ENCODE measurements at places on chromosomes 13 and 19.

DNA sequence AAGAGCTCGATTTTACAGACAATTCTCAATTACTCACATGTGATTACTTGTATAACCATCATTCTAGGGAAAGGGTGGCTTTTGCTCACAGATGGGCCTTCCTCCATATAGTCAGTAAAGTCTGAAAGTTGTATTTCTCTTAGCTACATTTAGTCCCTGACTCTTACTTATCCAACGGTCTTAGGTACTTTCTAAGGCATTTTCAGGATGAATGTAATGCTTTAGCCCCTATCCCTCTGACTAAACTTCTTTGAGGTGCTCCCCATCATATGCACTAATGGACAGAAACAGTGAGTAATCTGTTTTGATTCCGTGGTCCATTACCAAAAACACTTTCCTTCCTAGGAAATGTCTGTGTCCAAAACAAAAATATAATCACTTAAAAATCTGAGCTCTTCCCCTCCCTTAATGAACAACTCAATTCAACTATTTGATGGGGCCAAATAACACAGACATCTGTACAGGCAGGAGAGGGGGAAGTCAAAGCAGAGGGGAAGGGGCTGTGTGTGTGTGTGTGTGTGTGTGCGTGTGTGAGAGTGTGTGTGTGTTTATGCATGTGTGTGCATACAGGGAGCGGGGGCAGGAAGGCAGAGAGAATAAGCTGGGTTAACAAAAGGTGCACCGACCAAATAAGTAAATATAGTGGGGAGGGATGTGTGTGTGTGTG lies 84.9 kb downstream of the USP12 start:
- DNase-seq = no peak

DNA sequence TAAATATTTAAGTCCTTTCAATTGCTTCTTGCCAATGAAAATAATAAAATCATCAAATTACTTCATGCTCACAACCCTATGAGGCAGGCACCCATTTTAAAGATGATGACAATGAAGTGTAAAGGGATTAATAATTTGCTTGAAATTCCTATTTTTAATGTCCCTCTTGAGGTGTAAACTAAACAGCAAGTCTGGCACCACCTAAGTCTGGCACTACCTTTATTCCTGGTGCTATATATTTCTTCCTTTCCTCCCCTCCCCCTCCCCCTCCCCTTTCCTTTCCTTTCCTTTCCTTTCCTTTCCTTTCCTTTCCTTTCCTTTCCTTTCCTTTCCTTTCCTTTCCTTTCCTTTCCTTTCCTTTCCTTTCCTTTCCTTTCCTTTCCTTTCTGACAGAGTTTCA lies 42.2 kb downstream of the FLT1 start:
- DNase-seq = no peak

DNA sequence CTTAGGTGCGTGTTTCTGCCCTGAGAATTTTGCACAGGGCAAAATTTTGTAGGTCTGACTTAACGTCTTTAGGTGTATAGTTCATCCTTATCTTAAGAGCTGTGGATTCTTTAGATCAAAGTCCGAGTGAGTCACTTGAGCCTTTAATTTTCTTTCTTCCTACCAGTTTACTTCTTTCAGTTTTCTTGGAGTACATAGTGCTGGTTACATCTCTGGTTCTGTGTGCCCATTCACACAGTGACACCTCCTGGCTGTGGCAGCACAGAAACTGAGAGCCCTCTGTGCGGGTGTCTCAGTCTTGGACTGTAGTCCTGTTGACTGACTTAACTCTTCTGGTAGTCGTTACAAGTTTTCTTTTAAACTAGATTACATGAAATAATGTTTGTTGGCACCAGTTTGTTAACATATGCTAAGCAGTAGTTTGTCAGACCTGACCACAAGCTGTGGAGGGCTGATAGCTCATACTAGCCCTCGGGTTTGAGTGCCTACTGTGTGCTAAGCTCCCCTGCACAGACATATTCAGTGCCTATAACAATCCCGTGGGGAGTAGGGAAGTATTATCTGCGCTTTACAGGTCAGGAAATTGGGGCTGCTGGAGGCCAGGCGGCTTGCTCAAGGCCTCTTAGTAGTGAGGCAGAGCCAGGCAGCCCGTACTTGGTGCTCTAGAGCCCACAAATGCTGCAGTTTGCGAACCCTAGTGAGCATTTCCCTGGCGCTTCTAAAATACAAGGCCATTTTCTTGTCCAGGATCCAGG lies 1.6 kb downstream of the GATAD2A start:
- DNase-seq = peak; percentile 51

- DNase-seq = no peak
Measured at GRCh38 chr19:4009990-4010807, 2.7 kb downstream of the PIAS4 start.

DNA sequence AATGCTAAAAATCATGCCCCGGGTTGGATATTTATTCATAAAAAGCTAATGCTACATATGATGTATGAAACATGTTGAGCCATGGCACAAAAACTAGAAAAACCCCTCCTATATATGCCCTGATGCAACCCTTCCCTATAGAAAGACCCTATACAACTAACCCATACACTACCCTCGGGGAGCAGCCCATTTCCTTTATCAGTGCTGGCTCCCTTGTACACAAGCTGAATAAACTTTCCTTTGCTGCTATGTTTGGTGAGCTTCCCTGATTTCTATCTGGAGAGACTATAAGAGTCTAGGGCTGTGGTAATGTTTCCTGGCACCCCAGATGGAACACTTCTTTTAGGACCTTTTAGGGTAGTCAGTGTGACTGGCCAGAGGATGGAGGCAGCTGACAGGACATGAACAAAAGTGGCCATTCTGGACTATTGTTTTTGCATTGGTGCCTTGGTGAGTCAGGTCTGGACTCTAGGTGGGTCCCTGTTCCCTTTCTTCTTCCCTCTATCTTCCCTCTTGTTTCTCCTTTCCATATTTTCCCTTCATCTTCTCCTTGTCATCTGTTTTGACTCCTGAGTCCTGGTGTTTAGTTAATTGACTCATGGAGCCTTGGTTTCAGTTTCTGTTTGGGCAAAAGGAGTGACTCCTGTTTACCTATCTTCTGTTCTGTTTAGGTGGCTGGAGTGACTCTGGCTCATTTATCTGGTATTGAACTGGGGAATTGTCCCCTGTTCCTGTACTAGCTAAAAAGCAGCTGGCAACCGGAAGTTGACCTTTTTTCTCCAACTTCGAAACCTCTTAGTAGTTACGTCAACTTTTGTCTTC lies 1321.8 kb upstream of the PCDH9 start:
- no peak for DNase-seq

DNA sequence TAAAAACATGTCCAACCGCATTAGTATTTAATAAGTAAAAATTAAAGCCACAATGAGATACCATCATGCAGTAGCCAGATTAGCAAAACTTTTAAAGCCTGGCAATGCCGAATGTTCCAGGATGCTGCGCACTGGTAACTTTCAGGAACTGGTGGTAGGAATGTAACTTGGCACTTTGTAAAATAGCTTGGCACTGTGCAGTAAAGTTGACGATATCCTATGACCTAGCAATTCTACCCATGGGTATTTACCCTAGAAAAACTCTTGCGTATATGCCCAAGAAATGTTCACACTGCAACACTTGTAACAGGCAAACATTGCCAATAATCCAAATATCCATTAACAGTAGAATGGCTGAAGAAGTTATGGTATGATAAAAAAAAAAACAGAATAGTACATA lies 97.7 kb downstream of the SPACA7 start:
- DNase-seq = no peak
